ENCODE measurements at places on chromosomes 1 and 21.
A peak's percentile ranks its signal among the peaks of the same experiment; 100 is the strongest.

DNA sequence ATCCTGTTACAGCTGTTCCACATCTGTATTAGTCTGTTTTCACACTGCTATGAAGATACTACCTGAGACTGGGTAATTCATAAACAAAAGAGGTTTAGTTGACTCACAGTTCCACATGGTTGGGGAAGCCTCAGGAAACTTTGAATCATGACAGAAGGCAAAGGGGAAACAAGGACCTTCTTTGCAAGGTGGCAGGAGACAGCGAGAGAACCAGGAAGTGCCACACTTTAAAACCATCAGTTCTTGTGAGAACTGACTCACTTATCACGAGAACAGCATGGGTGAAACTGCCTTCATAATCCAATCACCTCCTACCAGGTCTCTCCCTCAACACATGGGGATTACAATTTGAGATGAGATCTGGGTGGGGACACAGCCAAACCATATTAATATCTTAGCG is 110.3 kb upstream of the TRABD2B start:
- no peak for DNase-seq

DNA sequence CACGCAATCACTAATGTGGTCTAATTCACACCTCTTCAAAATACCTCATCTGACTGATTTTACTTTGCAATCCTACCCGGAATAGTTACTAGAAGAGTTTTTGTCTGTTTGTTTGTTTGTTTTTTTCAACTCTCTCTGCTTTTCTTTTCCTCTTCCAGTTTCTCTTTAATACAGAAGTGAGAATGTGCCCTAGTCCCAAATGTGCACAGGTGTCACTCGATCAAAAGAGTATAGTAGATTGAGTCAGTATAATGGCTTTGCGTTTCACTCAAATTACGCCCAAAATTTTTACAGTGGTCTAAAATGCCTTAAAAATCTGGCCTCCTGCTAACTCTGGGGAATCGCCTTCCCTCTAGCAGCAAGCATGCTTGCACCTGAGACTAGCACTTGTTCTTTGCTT is 1536.8 kb downstream of the KCNT2 start:
- no peak for DNase-seq

DNA sequence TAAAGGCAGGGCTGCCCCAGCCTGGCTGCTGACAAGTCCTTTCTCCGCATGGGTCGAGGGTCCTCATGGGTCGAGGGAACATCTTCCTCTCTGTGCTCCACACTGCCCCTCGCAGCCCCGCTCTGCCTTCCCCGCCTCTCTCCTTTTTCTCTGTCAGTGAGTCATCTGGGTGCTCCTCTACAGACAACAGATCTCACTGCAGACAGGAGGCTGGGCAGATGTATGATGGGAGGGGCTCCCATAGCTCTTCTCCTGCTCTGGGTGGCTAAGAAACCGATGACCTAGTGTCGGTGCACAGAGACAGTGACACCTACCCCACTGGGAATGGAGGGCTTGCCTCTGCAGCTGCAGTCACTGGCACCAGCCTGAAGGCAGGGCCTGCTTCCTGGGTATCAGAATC is 5.5 kb downstream of the KCNA10 start:
- no peak for DNase-seq

GRCh38 chr1:110412576-110412975 is 5.1 kb upstream of the LAMTOR5 start:
- DNase-seq, result peak; percentile 55

DNA sequence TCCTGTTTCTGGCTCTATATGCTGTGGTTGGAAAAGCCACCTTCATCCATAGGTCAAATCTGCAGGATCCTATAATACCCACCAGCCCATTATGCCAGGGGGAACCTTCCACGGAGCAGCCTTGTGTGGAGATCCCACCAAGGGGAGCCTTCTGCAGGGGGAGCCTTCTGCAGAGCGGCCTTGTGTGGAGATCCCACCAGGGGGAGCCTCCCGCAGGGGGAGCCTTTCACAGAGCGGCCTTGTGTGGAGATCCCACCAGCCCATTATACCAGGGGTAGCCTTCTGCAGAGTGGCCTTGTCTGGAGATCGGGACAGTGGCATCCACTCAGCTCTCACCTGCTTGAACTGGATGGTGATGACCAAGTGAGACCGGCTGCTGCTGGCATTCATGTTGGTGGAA is 85.3 kb downstream of the SCCPDH start:
- no peak for DNase-seq

GRCh38 chr1:30673395-30673794 is 50.0 kb downstream of the MATN1 start:
- DNase-seq, result no peak

DNA sequence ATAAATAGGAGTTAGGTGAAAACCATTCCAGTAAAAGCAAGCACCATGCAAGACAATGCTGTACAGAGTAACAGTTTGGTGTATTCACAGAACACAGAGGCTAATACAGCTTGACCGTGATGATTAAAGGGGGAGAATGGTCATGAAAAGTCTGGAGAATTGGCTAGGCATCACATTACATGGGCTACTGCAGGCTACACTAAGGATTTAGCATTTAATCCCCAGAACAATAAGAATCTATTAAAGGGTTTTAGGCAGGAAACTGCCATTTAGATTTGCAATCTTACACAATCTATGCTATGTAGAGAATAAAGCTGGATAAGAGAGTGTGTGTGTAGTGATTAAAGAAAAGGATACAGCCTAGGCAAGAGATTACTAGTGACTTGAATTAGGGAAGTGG is 30.6 kb downstream of the HFM1 start:
- DNase-seq, result no peak

DNA sequence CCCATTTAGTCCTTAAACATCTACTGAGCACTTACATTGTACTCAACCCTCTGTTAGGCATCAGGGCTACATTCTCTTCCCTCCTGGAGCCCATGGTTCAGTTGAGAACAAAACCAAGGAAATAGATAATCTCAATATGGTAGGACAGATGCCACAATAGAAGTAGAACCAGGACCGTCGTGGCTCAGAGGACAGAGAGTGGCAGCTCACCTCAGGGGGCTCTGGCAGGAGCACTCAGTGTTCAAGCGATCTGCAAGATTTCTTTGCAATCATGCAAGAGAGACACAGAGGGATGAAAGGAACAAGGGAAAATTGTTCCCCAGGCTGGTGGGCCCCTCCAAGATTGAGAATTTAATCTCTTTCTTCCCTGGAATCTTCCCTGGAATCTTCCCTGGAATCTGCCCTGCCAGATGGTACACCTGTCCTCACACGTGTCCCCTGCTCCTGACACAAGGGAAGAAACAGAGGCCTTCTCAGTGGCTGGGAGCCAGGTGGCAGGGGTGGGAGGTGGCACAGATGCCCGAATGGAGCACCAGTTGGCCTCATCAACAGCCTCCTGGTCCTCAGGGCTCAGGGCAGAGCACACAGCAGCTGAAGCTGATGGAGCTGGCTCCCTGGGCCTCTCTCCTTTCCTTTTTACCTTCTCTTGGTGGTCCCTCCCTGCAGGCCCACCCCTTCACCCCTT is 135.4 kb downstream of the PLXNA2 start:
- DNase-seq, result no peak

DNA sequence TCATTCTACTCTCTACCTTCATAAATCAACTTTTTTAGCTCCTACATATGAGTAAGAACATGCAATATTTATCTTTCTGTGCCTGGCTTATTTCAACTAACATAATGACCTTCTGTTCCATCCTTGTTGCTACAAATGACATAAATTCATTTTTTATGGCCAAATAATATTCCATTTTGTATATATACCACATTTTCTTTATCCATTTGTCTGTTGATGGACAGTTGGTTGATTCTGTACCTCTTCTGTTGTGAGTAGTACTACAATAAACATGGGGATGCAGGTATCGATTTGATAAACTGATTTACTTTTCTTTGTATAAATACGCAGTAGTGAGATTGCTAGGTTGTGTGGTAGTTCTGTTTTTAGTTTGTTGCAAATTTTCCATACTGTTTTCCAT is 279.5 kb upstream of the NFIA start:
- no peak for DNase-seq
